NCI-H1694 (cell line): ENCODE measurements at places on chromosomes 13 and 19.

- no peak for DNase-seq
These were observed 162.2 kb downstream of the ABCC4 start for GRCh38 chr13:95138876-95139585.

DNA sequence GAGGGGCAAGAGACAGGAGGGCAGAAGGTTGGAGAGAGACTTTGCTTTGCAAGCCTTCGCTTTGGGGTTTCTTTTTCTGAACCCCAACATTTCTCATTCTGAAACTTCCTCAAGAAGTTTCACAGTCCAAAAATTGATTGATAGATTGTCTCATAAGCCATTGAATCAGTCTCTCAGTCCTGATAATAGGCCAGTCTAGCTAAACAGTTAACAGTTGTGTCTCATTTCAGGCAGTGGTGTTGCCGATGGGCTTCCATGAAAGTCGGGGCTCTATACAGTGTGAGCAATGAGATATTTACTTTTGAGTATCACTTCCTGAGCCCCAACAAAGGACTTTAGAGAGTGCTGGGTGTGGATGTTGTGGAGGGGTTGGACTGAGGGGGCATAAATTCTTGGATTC, 26.5 kb upstream of the SPRY2 start:
- no peak for DNase-seq

GRCh38 chr13:112961457-112962369, 7.3 kb upstream of the MCF2L start:
- DNase-seq, result no peak

DNA sequence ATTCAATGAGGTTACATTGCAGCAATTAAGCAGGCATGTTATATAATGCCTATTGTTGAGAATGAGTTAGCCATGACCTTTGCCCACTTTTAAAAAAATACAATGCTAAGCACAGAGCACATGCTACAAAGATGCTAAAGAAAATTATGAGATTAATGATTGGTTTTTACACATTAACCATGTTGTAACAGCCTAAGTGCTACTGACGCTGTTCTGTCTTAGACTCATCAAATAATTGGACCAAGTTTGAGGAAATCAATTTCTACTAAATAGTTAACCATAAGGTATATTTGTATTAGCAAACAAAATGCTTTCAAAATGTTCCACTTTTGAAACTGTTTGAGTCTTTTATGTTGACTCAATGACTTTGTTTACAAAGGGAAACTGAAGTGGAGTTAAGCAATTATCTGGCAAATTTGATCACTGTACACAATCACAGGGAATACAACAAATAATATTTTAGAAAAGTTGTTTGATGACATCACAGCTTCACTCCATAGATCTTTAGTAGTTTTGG, 14.3 kb downstream of the MIR17HG start:
- DNase-seq, result no peak

- no peak for DNase-seq
These were observed 120.7 kb upstream of the SPATA13 start for GRCh38 chr13:24039621-24040475.

- DNase-seq, result no peak
These were observed 179.4 kb downstream of the FGF9 start for GRCh38 chr13:21850013-21851006.

DNA sequence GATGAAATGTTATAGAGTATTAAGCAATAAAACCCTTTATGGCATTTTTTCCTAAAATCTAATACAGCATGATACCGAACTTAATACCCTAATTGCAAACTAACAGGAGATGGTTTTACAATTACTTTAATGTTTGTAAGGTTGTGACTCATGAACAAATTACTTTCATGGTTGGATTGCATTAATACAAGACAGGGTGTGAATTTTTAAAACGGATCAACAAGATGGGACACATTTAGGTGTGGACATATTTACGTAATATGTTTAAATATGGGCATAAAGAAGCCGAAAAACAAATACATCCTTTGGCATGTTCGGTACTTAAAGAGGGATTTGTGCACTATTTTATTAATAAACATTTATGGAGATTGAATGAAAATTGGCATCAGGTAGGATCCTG, 168.3 kb upstream of the SPRY2 start:
- no peak for DNase-seq

DNA sequence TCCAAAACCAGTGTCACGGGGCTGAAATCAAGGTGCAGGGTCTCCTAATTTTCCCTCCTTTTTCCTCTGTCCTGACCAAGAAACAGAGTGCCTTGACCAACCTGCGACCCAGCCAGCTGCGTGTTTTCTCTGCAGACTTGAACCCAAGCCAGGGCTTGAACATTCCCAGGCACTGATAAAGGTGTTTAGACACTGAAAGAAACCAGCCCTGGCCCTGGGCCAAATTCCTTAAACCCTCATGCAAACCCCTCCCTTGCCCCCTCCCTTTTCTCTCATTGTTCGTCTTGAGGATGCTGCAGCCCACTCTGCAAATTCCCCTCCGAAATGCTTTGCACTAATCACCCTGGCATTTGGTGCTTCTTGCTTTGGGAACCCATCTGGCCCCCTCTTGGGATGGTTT, 9.5 kb upstream of the FFAR2 start:
- no peak for DNase-seq

- DNase-seq, result no peak
These were observed 1320.2 kb upstream of the PCDH9 start for GRCh38 chr13:68550330-68550729.

GRCh38 chr13:81001828-81002385, 661.0 kb upstream of the SPRY2 start:
- DNase-seq, result no peak

DNA sequence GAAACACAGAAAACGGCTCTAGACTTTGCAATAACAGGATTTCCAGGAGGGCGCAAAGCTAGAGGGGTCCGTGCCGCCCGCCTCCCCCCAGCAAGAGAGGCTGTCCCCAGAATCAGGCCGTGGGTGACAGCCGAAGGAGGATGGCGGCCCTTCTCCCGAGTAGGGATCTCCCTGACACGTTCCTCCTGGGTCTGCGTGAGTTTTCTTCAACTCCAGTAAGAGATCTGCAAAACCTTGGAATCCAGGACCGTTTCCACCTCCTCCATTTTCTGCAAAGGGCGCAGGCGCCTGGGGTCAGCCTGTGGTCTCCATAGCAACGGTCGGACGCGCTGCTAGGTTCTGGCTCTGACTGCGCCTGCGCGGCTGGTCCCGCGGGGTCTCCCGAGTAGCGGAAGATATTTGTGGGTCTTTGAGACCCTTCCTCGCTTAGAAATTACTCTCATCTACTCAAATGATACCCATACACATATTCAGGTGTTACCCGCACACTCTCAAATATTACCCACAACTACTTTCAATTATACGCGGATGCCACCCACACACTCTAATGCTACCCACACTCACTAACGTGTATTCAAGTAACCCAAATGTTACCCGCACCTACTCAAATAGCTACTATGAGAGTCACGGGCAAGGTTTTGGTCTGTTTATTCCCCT, 2.1 kb downstream of the PNMA8C start:
- peak; percentile 68 for DNase-seq

- DNase-seq, result no peak
These were observed 5.4 kb downstream of the UCHL3 start for GRCh38 chr13:75554981-75555380.

DNA sequence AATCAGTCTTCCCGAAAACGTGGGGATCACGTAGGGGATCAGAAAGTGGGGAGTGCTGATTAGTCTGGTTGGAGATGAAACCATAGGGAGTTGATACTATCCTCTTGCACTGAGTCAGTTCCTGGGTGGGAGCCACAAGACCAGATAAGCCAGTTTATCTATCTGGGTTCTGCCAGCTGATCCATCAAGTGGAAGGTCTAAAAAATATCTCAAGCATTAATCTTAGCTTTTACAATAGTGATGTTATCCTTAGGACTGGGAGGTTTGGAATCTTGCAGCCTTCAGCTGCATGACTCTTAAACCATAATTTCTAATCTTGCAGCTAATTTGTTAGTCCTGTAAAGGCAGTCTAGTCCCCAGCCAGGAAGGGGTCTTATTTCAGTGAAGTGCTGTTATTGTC, 2474.2 kb downstream of the PCDH9 start:
- no peak for DNase-seq

- no peak for DNase-seq
These were observed 171.9 kb downstream of the TBC1D4 start for GRCh38 chr13:75309981-75310580.

DNA sequence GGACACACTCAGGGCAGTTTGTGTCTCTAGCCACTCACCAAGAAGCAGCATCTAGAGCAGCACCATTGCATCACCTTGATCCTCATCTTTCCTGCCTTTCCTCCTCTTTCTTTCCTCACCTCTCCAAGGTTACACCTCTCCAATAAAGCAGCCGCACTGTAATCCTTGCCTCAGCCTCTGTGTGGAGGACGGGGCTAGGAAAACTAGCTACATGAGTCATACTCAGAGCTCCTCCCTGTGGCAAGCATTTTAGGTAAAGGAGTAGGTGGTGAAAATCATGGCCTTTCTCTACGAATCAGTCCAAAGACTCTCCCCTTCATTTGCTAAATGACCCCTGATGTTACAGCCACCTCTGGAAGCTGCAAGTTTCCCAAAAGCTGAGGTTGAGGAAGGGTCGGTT, 108.9 kb downstream of the DNAJC15 start:
- DNase-seq, result peak; percentile 45

GRCh38 chr13:24179486-24179850, 18.9 kb downstream of the SPATA13 start:
- no peak for DNase-seq

DNA sequence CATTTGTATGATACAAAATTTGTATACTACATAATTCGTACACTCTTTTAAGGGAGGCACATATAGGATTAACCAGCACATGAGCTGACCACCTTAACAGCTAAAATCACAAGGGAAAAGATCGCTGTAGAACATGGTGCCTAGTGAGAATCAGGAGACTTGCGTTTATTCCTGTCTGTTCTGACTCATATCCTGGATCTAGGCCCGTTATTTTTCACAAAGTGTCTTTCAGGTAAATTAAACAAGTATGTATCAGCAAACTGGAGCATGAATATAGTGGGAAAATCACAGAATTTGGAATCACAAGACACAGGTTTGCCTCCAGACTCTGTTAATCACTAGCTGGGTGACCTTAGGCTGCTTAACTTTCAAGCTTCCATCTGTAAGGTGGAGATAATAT, 47.5 kb upstream of the ESD start:
- no peak for DNase-seq

DNA sequence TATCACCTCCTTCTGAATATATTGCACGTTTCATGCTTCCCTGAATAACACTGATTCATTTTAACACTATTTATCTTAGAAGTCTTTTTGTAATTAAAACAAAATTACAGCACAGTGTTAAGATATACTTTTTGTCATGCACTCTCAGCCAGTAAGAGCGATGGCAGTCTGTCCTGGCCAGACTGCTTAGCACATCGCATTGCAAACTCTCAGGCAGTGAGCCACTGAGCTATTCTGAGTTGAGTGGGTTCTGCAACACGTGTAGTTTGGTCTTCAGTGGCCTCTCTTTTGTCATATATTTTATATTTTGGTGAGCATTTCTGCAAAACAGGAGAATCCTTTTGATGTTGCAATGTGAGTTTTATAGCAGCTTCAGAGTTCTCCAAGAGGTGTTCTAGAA, 332.1 kb downstream of the HS6ST3 start:
- DNase-seq, result no peak

DNA sequence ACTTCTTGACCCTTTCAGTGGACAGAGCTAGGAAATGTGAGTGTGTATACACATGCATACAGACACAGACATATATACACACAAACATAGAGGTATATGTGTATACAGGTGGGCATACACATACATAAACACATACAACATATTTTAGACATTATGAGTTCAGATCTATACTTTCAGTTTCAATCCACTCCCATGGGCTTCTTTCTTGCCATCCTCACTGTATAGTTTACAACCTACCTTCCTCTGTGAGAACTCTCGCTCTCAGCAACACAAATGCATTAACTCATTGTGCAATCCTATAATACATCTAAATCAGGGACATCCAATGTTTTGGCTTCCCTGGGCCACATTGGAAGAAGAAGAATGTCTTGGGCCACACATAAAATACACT, 21.2 kb upstream of the SCEL start:
- no peak for DNase-seq

DNA sequence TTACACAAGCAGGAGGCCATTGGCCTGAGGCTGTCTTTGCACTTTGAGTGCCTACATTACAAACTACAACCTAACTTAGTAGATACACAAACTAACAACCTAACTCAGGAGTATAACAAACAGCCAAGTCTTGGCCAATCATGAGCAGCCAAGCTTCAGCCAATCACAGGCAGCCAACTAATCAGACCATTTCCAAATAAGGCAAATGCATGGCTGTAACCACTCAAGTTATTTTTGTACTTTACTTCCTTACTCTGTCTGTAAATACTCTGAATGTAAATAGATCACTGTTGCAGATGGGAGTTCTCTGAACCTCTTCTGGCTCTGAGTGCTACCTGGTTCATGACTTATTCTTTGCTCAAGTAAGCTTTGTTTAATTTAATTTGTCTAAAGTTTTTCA, 748.1 kb upstream of the SGCG start:
- DNase-seq, result no peak

- DNase-seq, result no peak
These were observed 22.2 kb downstream of the PPP2R1A start for GRCh38 chr19:52211926-52212571.

GRCh38 chr13:112586334-112586960, 1.5 kb downstream of the TUBGCP3 start:
- DNase-seq, result no peak

DNA sequence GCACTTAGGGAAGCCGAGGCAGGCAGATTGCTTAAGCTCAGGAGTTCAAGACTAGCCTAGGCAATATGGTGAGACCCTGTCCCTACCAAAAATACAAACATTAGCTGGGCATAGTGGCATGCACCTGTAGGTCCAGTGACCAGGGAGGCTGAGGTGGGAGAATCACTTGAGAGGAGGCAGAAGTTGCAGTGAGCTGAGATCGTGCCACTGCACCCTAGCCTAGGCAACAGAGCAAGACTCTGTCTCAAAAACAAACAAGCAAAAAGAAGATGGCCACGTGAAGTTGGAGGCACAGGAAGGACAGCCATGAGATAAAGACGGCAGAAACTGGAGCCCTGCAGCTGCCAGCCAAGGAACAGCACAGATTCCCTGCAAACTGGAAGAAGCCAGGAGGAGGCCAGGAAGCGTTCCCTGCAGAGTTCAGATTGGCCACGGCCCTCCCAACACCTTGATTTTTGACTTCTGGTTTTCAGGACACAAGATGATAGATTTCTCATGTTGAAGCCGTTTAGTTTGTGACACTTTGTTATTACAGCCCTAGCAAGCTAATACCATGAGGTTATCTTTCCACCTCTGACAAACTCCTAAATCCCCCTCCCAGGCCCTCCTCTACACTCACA, 786.7 kb downstream of the UQCRFS1 start:
- DNase-seq, result no peak

GRCh38 chr13:29497137-29497654, 98.3 kb downstream of the SLC7A1 start:
- peak; percentile 22 for DNase-seq

- no peak for DNase-seq
These were observed 86.7 kb downstream of the DNAJC15 start for GRCh38 chr13:43110036-43110435.

- no peak for DNase-seq
These were observed 26.4 kb downstream of the CLEC4M start for GRCh38 chr19:7789447-7789846.

- DNase-seq, result no peak
These were observed 19.7 kb downstream of the MED26 start for GRCh38 chr19:16608290-16608739.
